Heart left ventricle (tissue), 16 donors: ENCODE measurements at places on chromosomes 2 and 18. TPM values are rescaled to one million over a fixed set of nuclear protein-coding genes. Genes with fewer than 3 reads are reported as not detected.

- DNase-seq: no peak
Observed at GRCh38 chr2:27408601-27409320, 630 bp downstream of the PPM1G start.

DNA sequence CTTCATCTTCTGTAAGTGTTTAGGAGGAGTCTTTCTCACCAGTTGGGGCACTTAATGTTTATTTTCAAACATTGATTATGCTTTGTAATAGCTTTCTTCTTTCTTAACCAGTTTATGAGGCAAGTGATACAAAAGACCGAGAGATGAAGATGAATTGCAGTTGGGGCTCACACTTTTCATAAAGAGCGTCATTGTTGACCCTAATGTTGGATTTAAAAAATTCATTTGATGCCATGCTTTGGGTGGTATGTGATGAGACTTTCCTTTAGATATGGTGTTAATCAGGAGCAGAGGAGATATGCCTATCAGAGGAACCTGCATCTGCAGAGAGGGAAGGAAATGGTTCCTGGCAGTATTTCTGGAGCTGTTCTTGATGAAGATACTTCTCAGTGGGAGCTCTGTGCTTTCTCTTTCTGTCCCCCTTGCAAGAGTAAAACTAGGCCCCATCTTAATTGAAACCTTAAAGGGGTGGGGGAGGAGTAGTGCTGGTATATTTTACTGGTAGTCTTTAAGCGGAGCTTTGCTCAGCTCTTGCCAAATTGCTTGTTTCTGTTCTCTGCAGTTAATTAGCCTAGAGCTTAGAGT lies 2.3 kb downstream of the EML4 start:
- DNase-seq: no peak

GRCh38 chr2:176873403-176873802 lies 339.2 kb upstream of the HNRNPA3 start:
- no peak for DNase-seq

DNA sequence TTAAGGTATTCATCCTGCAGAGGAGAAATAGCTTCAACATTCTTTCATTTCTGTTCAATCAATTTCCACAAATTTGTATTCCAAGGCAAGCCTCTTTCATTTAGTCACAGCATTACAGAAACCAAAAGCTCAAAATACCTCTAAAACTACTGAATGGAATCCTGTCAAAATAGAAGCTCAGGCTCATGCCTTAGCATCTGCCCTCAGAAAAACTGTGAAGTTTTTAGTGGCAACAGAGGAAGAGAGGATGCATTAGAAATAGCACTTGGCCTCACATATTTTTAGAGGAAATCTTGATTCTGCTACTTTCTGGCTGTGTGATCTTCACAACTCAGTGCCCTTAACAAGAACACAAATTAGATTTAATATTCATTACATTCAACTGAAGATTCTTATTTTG lies 69.1 kb upstream of the GALNT13 start:
- DNase-seq: no peak

DNA sequence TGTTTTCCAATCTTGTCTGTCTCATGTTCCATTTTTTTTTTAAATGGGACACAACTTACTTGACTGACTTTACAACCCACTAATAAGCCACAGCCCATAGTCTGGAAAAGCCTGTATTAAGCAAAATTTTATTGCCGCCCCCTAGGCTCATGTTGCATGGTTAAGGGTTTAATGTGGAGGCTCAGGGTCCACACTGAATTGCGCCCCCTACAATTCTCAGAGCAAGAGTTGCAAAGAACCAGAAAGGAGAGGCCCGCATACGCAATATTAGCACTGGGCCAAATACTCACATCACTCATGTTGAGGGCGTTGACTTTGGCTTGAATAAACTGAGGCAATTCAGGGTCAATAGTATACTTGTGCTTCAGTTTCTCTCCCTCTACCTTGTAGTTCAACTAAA lies 65.5 kb downstream of the NEB start:
- DNase-seq: no peak

GRCh38 chr18:67331857-67332256 lies 184.7 kb downstream of the DSEL start:
- no peak for DNase-seq

DNA sequence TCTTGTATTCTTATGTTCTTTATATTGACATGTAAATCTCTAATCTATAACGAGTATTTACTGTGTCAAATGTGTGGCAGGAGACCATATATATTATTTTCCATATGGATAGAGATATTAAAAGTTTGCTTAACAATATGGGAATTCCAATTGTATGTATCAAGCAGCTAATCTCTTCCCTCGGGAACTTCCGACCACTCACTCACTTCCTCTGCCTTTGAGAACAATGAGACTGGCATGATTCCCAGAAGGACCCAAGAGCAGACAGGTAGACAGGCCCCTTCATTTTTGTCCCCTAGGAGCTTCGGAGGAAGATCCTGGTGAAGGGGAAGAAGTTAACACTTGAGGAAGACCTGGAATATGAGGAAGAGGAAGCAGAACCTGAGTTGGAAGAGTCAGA lies 24.1 kb downstream of the PLCD4 start:
- no peak for DNase-seq

- peak; percentile 68 for DNase-seq
Observed at GRCh38 chr2:242085941-242086621, 216.6 kb downstream of the RTP5 start.

DNA sequence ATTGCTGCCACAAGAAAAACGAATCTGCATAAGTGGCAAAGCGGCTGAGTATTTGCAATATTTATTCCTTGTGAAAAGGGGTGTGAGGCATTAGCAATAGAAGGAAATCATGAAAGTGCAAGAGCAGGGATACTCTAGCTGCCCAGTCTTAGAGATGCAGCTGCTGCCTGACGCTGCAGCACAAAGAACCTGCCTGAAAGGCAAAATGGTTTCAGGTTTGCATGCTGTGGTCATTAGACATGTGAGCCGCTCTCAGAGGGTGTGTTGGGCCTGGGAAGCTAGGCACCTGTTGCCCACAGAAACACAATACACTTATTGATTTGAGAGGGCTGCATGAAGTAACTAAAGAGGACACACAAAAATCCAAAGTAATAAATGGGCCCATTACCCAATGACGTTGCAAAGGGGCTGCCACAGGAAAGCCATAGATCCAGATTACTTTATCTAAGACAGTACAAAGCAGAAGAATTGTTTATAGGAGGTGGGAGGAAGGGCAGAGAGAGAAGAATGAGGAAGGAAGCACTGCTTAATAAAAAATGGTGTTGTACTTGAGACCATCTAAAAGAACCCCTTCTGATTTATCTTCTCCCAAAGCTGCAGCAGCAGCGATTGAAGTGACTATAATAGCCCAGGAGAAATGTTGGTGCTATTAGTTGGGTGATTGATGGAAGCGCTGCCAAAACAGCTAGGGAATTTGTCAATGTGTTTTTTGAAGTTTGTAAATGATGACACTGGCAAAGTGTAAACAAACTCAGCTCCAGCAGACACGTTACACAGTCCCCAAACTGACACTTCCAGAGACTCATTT lies 492.4 kb upstream of the ACVR2A start:
- DNase-seq: no peak

DNA sequence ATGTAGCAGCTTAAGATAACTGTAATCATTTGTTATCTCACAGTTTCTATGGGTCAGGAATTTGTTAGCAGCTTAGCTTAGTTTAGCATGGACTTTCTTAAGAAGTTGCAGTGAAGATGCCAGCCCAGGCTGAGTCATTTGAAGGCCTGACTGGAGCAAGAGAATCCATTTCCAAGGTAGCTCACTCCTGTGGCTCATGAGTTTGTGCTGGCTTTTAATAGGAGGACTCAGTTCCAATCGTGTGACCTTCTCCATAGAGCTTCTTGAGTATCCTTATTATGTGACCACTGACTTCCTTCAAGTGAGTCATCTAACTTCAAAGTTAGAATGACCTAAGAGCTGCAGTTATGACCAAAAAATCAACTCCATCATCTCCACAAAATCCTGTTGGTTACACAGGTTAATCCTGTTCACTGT lies 1.4 kb downstream of the GPATCH11 start:
- no peak for DNase-seq

- no peak for DNase-seq
Observed at GRCh38 chr2:164697688-164698461, 76.6 kb upstream of the GRB14 start.

GRCh38 chr2:179745635-179746256 lies 115.7 kb downstream of the ZNF385B start:
- no peak for DNase-seq

Gene BOLL
- total RNA-seq: not detected

Gene CPLX4
- not detected for total RNA-seq
